Anterior cingulate cortex (tissue), 58 donors: ENCODE measurements at places on chromosomes 16 and 17.

GRCh38 chr17:31535581-31535981, 144.1 kb downstream of the RAB11FIP4 start:
- DNase-seq, result no peak

- DNase-seq, result no peak
Observed at GRCh38 chr17:73324160-73324475, 12.3 kb upstream of the CDC42EP4 start.

- DNase-seq, result no peak
Observed at GRCh38 chr17:61856035-61856434, 7.3 kb downstream of the BRIP1 start.

DNA sequence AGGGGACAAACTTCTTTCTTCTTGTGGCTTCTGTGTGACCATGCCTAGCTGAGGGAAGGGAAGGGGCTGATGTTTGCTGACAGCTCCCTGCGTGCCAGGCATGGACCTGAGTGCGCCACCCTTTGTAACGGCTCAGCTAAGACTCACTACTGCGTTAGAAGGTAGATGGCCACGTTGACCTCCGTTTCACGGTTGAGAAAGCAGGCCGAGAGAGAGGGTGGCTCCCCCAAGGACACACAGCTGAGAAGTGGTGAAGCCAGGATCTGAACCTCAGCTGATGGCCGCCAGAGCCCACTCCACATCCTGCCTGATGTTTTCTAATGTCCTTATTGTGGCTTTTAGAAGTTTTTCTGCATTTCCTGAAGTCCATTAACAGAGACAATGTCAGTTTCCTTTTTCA, 45.1 kb downstream of the RGS9 start:
- no peak for DNase-seq

GRCh38 chr17:73541561-73541981, 102.7 kb downstream of the SDK2 start:
- DNase-seq, result peak; percentile 54
